ENCODE measurements at places on chromosomes 16 and 17.

DNA sequence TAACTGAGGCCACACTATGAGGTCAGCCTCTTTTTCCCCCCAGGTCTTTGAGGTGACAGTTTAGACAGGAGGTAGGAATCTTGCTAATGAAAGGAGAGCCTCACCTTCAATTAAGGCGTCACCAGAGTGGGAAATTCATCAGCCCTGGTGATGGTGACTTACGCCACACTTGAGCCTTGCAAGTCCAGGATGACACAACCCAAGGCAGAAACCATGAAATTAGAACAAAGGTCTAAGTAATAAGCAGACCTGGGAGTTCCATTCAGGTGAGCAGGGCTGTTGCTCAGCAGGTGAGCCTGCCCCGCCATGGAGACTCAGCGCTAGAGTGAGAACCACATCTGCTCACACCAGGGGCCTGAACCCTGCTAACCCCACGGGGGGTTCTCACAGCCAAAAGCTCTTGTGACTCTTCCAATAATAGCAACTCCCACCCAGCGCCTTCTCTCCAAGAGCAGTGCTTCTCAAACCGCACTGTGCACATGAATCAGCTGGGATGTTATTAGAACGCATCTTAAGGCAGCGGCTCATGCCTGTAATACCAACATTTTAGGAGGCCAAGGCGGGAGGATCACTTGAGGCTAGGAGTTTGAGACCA, 28.7 kb upstream of the KIFC3 start:
- peak; percentile 56 for DNase-seq

DNA sequence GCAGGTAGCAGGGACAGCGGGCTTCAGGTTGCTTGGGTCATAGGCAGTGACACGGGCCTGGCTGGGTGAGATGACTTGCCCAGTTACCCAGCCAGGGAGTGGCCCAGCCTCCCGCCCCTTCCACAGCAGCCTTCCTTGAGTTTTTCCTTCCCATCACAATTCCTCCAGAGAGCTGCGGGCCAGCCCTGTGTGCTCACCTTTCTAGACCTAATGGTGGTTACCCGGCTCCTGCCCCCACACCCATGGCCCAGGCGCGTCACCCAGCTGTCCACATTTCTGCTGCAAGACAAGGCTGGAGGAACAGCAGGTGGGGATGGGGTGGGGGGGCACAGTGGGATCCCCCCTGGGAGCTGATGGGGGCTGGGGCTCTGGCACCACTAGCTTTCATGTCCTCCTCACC, 203.2 kb downstream of the NTN1 start:
- no peak for DNase-seq

GRCh38 chr17:31696184-31696602, 162.9 kb downstream of the COPRS start:
- no peak for DNase-seq

DNA sequence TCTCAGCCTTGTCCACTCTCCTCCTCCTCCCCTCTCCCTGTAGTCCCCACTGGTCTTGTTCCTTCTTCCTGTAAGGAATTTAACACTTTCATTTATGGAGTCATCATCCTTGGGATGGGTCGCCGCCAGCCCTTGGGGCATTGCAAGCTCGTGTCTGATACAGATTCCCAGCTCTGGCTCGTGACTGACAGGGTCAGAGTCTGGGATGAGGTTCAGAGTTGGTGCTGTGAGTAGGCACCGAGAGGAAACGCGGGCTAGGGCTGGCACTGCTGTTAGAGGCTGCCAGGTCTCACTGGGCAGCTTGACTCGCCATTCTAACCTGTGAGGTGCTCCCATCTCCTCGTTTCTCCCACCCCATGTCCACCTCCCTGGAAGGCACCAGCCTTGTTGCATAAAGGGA, 407.0 kb downstream of the SOX9 start:
- no peak for DNase-seq

DNA sequence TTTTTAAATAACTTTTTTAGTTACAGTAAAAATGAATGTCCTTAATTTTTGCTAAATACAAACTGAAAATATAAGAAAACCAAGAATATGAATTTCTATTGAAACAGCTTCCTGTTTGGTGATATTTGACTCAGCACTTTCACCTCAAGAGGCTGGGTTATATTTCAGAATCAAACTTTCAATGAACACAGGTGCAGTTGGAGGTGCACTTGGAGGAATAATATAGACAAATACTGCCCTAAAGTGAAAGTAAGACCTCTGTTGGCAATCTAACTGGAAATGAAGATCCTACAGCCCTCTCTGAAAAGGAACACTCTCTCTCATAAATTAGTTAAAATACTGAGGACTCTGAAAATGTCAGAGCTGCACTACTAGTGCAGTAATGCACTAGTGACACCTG, 106.2 kb downstream of the BRIP1 start:
- DNase-seq = no peak

DNA sequence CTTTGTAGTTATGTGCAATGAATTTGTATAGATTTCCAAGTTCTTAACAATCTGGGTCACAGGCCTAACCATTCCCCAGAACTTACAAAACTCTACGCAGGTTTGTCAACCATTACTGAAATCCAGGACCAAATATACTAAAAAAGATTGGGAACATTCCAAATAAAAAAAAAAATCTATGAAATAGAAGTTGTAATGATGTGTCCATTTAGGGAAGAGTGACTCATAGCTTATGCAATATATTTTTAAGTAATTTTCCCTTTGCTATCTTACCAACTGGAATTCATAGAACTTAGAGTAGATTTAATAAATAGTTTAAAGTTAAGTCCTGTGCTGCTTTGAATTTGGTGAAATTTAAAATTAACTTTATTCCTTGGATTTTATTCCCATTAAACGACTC, 393.2 kb downstream of the PMP22 start:
- DNase-seq = peak; percentile 53

- peak; percentile 54 for DNase-seq
Observed at GRCh38 chr17:82396601-82397435, 21.3 kb upstream of the HEXD start.

DNA sequence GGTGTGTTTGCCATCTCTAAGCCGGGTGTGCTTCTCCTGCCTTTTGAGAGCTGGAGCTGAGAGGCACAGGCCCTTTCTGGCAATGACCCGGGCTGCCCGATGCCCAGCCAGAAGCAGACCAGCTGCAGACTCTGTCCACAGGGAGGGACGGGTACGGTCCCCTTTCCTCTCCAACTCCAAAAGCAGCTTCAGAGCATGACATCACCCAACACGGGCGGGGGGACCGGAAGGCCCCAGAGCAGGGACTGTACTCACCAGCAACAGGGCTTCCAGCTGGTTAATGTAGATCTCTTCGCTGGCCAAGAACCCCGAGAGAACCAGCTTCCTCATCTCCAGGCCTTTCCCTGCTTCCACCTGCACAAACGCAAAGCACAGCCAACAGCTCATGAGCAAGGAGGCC, 79.4 kb downstream of the ABR start:
- DNase-seq = no peak

GRCh38 chr16:11980136-11980844, 3.8 kb downstream of the SNX29 start:
- no peak for DNase-seq

GRCh38 chr16:85916141-85916890, 17.4 kb downstream of the IRF8 start:
- peak; percentile 36 for DNase-seq

Data from MCF 10A (cell line).